ENCODE measurements at places on chromosomes 7 and 10.
A peak's percentile ranks its signal among the peaks of the same experiment; 100 is the strongest.

DNA sequence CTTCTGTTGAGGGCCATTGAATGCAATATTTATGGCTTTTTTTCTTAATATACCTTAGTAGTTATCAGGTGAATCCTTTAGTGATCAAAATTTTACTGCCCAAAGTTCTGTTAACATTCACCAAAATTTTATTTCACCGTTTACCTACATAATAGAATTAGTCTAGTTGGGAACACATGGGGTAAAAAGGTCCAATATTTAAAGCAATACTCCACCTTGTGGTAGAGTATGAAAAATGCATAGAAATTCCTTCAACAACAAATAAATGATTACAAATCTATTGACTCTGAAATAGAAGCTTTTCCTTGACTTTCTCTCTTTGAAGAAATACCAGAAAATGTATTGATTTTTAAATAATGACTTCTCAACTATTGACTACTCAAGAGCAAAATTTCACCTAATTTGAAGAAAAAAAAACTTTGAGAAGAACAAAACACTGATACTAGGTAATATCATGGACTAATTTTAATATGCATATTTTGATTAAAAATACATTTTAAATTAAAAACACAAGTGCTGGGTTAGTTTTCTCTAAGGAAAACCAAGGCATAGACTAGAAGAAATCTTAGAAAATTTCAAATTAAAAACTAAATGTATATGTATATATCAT is 43.3 kb downstream of the POLR1F start:
- peak; percentile 1 for DNase-seq

DNA sequence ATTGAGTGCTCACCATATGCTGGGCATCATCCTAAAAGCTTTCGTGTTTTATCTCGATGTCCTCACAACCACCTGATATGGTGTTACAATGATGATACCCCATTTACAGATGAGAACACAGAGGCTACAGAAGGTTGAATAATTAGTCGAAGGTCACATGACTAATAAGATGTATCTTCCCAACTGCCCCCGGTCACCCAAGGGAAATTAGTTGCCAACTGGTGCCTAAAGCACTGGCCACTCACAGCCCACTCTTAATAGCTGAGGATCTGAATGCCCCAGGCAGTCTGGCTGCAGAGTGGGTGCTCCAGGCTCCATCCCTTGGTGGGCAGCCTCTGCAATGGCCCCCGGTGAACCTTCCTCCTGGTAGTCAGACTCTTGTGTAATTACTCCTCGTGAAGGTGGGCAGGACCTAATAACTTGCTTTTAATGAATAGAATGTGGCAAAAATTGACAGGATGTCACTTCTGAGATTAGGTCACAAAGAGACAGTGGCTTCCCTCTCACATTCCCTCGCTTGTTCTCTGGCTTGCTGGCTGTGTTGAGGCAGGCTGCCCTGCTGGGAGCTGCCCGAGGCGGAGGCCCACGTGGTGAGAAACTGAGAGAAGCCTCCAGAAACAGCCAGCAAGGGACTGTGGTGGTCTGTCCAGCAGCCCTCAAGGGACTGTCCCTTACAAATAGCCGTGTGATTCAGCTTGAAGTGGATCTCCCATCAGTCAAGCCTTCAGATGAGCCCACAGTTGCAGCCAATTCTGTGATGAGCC is 109.4 kb downstream of the ARHGAP22 start:
- no peak for DNase-seq

DNA sequence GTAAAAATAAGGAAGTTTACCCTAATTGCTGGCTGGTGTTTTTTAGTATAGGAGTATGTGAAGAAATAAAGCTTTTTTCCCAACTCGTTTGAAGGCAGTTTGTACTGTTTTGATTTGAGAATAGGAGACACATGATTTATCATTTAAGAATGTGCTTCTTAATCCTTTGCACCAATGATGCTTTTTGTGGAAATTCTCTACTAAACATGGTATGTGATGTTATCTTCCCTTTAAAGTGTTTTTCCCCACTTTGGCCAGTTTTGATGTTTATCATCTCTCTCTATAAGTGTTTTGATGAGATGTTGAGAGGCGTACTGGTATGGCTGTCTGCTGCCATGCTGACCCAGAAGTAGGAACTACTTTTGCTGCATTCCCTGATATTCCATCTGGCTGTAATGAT is 85.1 kb downstream of the SUGCT start:
- no peak for DNase-seq

DNA sequence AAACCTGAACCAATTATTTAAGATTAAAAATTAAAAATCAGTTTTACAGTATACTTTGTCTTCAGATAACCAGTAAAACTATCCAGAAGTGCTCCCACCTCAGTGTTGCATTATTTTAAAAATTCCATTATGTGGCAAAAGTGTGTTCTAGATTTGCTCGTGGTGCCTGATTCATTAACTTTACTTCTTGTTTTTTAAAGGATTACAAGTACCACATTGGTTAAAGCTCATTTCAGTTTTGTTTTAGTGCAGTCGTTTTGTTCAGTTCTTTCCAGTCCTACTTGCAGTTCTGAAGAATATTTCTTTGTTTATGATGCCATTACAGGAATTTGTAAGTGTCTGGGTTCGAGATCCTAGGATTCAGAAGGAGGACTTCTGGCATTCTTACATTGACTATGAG is 69.0 kb downstream of the SNX10 start:
- DNase-seq, result no peak

DNA sequence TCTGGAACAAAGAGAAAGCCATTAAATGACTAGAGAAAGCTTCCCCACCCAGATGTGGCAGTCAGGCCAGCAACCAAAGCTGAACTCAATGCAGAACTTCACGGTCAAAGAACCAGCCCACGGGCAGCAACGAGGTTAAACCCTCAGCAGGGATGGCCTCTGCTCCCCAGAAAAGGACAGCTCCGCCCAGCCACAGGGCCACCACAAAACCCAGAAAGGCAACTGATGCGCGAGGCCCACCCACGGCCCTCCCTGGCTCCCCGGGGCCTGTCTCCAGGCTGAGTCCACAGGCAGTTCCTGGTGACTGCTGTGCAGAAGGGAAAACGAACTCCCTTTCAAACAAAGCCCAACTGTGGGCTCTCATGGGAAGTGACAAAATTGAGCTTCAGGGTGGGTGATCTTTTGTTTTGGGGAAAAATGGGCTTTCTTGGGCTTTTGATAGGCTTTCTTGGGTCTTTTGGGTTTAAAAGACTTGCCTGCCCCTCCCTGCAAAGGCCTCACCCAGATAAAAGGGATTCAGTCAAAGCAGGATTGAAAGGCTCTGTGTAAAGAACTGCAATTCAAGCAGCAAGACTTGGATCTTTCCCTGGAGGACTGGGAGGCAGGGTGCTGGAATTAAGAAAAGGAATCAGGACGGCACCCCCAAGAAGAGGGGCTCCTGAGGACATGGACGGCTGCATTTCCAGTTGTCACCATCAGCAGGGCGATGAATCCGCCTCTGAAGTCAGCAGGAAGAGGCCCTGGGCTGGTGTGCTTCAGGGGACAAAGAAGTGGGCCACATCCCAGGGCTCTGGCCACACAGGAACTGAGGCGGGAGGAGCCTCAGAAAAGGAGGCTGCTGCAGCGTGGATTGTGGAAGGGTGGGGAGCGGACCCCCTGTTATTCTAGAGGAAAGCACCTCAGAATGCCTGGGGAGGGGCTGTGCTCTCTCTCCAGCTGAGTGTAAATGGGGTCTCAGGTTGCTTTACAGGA is 209.9 kb downstream of the USP6NL start:
- no peak for DNase-seq
